ENCODE measurements at places on chromosomes 12 and 14.

DNA sequence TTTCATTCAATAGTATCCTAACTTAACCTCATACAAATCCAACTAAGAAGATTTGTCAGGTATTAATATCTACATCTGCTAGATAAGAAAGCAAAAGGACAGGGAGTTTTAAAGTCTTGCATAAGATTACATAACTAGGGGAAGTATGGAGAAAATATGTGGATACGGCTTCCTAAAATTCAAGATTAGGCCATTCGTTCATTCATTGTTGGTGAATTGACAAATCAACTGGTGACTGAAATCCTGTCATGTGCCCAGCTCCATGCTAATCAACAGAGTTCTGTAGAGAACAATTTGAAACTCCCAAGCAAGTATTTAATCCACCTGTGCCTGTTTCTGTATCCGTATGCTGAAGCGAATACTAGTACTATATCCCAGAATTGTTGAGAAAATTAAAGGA, 260.9 kb upstream of the USP15 start:
- no peak for DNase-seq

GRCh38 chr12:105322070-105322469, 8.4 kb upstream of the C12orf75 start:
- no peak for DNase-seq

DNA sequence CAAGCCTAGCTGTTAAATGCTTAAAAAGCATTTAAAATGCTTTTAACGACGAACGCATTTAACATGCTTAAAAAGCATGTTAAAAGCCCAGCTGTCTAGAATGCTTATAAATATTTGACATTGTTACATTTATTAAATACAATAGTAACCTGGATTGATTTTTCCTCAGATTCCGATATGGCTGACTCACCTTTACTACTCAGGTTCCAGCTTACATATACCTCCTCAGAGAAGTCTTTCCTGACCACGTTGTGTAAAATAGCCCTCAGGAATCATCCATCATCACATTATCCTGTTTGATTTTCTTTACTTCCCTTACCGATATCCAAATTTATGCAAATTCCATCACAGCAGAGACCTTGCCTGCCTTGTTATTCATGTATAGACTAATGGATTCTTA, 51.4 kb downstream of the SLC41A2 start:
- DNase-seq = no peak

GRCh38 chr14:82449926-82450468, 916.3 kb upstream of the SEL1L start:
- no peak for DNase-seq

DNA sequence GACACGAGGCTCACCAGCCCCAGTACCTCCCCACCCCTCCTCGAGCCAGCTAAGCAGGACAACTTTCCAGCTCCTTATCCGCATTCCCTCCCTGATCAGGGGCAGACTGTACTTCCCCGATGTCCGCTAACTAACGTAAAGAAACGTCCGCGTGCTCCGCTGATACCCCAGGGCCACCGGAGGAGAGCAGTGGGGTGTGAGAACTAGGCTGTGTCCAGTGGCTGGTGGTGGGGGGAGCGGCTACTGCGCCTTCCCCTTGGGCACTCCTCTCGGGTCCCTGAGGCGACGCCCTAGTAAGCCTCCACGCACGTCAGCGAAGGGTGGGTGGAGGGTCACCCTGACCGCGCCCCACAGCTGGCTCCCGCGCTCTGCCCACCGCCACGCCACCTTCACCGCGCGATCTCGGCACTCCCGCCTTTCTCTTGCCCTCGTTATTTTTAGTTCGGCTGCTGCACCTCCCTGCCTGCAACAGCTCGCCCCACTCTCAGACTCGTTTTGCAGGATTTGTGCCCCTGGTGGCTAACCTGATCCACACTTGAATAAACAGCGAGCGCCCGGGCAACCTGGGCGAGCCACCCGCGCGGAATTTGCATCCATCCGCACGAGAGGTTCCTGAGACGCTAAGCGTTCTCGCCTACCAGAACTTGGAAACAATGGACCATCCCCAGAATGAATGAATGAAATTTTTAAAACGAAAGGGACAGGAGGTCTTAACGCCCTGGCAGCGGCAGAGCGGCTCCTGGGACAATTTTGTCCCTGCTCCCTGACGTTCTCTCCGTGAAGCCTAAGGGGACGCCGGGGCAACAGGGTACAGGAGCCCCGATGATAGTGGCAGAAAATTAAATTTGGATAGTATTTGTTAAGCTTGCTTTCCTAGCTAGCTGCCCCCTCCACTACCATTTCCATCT, 6.9 kb upstream of the BMP4 start:
- DNase-seq = no peak

- DNase-seq = no peak
Measured at GRCh38 chr14:58739674-58740073, 101.9 kb downstream of the DACT1 start.

DNA sequence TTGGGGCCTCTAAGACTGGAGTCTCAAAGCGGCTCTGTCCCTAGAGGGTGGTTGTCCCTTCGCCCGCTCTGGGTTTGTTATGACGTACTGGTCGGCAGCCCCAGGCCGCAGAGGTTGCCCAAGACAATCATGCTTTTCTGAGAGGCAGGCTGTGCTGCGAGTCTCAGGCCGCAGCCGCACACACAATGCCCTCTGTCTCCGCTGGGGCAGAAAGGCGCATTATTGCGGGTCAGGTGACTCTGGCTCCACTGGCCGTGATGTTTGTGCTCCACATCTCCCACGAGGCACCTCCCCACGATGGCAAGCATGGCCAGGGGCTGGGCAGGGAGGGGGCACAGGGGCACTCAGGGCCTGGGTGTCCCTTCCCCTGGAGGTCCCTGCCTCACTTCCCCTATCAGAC, 21.0 kb upstream of the PLEKHG3 start:
- no peak for DNase-seq

- no peak for DNase-seq
Measured at GRCh38 chr12:119341988-119342387, 7.5 kb downstream of the CCDC60 start.

- DNase-seq = no peak
Measured at GRCh38 chr12:76065917-76066316, 18.6 kb downstream of the NAP1L1 start.

- DNase-seq = no peak
Measured at GRCh38 chr12:131129839-131130238, 176.1 kb downstream of the ADGRD1 start.

DNA sequence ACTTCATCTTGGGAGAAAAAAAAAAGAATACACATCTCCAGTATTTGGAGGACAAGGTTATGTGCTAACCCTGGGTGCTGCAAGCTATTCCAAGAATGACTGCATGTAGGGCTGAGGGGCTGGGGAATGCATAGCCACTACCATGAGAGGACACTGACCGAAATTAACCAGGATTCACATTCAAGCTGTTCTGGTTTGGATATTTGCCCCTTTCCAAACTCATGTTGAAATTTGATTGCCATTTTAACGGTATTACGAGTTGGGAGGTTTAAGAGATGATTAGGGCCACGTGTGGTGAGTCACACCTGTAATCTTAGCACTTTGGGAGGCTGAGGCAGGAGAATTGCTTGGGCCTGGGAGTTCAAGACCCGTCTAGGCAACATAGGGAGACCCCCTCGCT, 18.5 kb upstream of the MARK3 start:
- DNase-seq = no peak

DNA sequence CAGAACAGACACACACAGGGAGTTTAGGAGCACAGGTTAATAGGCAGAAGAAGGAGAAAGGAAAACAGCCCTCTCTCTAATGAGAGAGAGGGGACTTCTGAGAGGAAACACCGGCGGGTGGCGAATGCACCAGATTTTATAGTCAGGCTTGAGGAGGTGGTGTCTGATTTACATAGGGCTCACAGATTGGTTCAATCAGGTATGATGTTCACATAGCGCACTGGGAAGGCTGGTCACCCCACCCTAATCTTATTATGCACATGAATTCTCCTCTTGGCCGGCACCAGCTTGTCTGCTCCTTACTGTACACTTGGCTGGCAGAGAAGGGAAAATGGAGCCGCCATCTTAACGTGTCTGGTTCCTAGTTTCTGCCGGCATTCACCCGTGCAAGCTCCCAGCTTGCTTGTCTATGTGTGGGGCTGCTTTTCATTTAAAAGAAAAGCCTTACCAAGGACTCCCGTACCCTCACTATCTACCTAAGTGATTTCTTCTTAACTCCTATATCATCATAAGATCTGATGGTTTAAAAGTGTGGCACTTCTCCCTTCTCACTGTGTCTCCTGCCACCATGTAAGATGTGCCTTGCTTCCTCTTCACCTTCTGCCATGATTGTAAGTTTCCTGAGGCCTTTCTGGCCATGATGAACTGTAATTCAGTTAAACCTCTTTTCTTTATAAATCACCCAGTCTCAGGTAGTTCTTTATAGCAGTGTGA, 15.1 kb downstream of the BCAT1 start:
- no peak for DNase-seq

- DNase-seq = no peak
Measured at GRCh38 chr14:95320078-95320895, 579 bp upstream of the CLMN start.

- DNase-seq = no peak
Measured at GRCh38 chr12:23949348-23950209, at the start of gene SOX5. Gene SOX5, minus strand, starts transcription at chr12:23949670. Its CDS starts 69 bp downstream, at chr12:23949601.

GRCh38 chr12:52209321-52209720, 17.5 kb upstream of the KRT80 start:
- DNase-seq = no peak

DNA sequence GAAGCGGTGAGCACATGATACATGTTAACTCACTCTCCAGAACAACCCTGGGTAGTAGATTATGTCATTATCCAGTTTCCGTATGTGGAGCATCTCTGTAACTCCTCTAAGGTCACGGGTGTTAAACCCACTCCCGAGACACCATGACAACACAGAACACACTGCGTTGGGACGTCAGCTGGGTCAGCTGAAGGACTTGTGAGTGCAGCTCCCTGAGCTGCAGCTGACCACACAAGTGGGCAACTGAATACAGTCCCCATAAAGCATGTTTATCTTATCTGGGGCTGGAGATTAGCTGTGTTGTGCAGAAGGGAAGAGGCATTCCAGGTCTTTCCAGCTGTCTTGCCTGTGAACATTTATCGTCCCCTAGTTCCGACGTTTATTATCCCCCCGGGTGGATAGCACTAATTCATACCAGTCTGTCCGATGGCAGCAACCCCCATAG, 211.5 kb downstream of the CHST11 start:
- DNase-seq = no peak

Data from naive thymus-derived CD8-positive, alpha-beta T cell (primary cell).